ENCODE measurements at places on chromosomes 7 and 10. TPM values are rescaled to one million over a fixed set of nuclear protein-coding genes. Genes with fewer than 3 reads are reported as not detected.

The ANK3 gene
- 6.6 TPM for total RNA-seq

The PALS2 gene
- 4.6 TPM for total RNA-seq

The BRAF gene
- total RNA-seq, result 7.0 TPM

The ZNF239 gene
- 8.5 TPM for total RNA-seq

The GIMAP4 gene
- not detected for total RNA-seq

GRCh38 chr10:101000127-101000914 lies 713 bp downstream of the LZTS2 start:
- DNase-seq, result no peak

- no peak for DNase-seq
Measured at GRCh38 chr10:103746598-103746997, 108.8 kb downstream of the SH3PXD2A start.

- DNase-seq, result no peak
Measured at GRCh38 chr7:29435167-29435566, 128.5 kb upstream of the PRR15 start.

GRCh38 chr10:67239864-67240497 lies 314.1 kb downstream of the LRRTM3 start:
- DNase-seq, result no peak

DNA sequence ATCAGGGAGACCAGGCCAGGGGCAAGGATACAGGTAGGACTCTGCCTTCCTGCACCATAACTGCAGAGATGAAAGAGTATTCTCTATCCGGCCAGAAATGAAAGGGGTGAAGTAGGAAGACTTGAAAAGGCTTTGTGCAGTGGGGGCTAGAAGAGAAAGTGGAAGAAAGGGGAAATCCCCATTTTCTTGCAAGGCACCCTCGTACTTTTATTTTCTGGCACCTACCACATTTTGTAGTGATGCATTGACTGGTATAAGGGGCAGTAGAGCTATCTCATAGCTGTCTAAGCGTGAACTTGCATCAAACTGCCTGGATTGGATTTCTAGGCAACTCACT lies 752 bp upstream of the CAMK2G start:
- DNase-seq, result no peak

GRCh38 chr7:15780271-15780670 lies 93.8 kb upstream of the MEOX2 start:
- peak; percentile 63 for DNase-seq

- no peak for DNase-seq
Measured at GRCh38 chr7:55588976-55589604, 16.8 kb upstream of the VOPP1 start.

DNA sequence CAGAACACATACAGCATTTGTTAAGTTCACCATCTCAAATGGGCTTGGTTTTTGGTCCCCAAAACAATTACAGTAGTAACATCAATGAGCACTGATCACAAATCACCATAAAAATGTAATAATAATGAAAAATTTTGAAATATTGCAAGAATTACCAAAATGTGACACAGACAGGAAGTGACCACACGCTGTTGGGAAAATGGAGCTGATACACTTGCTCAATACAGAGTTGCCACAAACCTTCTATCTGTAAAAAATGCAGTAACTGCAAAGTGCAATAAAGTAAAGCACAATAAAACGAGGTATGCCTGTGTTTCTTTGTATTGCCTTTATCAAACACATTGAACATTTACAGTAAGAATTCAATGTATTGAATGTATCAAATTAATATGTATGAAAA lies 262.7 kb downstream of the CTNNA3 start:
- no peak for DNase-seq

DNA sequence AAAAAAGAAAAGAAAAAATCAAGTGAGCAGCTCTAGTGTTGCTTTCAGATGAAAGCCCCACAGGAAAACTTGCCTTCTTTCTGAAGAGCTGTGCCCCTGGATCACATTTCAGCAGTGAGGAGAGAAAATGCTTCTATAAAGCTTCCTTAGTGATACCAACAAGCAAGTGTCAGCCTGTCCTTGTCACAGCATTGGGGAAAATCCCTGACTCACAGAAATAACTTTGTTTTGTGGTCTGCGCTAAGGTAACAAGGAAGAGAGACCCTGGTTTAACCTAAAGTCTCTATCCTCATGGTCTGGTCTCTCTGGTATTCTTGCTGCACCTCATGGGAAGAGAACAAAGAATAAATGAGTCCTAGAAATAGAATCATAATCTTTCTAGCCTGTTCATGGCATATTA lies 885.2 kb upstream of the SORCS1 start:
- DNase-seq, result no peak

DNA sequence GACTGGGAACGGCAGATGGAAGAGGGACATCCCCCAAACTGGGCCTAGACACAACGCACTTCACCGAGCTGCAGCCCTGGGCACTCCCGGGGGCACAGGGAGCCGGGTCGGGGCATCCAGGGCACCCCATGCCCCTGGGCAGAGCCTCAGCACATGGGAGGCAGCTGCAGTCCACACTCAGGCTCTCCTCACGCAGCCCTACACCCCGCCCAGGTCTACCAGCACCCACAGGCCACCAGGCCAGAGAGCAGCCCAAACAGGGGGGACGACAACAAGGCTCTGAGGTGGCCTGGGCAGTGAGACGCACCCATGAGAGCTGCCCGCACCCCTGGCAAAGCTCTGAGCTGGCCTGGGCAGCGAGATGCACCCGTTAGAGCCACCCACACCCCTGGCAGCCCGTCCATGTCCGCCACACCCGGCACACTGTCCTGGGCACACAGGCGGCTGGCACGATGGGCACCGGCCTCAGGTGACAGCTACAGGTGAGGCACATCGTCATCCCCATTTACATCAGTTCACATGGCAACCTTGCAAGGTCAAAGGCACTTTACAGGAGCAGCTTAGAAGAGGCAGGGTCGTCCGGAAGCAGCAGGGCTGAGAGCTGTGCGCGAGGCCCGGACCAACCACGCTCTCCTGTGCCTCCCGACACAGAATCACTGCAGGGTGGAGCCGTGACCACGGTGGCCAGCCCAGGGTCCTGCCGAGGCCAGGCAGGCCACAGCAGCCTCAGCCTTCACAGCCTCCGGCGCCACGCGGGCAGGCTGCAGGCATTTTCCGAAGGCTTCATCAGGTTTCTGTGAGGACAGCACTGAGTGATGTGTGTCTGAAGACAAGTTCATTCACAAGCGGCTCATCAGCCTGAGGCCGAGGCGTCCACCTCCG lies 228.6 kb downstream of the MAD1L1 start:
- DNase-seq, result no peak

- DNase-seq, result no peak
Measured at GRCh38 chr10:102959360-102959759, 41.3 kb downstream of the CNNM2 start.

GRCh38 chr7:22399091-22399490 lies 42.1 kb upstream of the RAPGEF5 start:
- DNase-seq, result no peak

All from epithelial cell of proximal tubule (primary cell).